ENCODE measurements at places on chromosomes 2 and 18.

DNA sequence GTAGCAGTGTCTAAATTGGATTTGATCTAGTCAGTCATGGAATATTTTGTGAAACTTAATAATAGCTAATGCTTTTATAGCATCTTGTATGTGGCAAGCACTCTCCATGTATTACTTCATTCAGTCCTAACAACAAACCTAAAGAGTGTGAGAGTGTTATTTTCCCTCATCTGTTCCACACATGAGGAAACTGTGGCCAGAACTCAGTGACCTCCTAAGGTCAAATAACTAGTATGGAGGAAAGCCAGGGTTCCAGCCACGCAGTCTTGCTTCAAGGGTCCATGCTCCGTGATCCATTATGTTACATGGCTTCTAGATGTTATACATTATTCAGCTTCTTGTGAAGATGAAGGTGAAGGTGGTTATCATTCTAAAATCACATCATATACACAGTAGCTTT is 45.5 kb downstream of the TWSG1 start:
- no peak for DNase-seq

GRCh38 chr2:224101820-224102630 is 62.9 kb upstream of the SERPINE2 start:
- DNase-seq, result no peak

DNA sequence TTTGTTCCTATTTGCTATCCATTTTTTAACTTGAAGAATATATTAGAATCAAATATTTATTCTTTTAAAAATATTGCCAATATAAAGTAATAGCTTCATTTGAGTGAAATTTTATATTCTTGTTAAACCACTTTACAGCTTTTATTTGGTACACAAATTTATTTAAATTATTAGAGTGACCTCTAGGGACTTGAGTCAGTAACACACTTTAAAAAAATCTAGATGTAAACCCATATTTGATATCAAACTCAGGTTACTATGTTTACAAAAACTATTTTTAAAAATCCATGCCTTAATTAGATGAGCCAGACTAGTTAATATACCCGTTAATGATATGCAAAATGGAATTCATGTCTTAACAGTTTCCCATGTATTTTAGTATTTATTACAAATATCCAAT is 134.6 kb downstream of the MAP4K4 start:
- DNase-seq, result no peak

GRCh38 chr2:109207176-109207575 is 78.2 kb downstream of the SH3RF3 start:
- no peak for DNase-seq
